ENCODE measurements at places on chromosomes 7 and 10.

- DNase-seq, result peak; percentile 65
Observed at GRCh38 chr10:100341953-100342626, 4.9 kb upstream of the SCD start.

- peak; percentile 71 for DNase-seq
Observed at GRCh38 chr7:149071641-149072437, 18.7 kb downstream of the ZNF786 start.

DNA sequence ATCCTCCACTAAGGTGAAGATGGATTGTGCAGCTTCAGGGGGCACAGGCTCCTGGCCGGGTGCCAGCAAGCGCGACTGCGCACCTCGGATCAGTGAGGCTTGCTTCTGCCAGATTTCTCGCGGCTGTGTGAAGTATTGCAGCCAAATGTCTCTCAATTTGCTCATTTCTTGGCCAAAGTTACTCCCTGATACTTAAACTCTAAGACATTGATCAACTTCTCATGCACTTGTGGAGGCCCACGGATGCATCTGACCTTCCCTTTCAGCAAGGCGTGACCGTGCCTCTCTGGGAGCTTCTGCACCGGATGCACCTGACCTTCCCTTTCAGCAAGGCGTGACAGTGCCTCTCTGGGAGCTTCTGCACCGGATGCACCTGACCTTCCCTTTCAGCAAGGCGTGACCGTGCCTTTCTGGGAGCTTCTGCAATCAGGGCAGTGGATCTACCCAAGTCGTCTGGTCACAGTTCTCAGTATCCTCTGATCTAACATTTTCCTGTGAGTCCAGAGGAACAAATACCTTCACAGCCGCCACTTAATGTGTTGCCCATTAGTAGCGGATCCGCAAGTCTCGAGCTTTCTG lies 248.3 kb downstream of the ADARB2 start:
- no peak for DNase-seq

- DNase-seq, result no peak
Observed at GRCh38 chr10:33094263-33095051, 136.4 kb upstream of the ITGB1 start.

DNA sequence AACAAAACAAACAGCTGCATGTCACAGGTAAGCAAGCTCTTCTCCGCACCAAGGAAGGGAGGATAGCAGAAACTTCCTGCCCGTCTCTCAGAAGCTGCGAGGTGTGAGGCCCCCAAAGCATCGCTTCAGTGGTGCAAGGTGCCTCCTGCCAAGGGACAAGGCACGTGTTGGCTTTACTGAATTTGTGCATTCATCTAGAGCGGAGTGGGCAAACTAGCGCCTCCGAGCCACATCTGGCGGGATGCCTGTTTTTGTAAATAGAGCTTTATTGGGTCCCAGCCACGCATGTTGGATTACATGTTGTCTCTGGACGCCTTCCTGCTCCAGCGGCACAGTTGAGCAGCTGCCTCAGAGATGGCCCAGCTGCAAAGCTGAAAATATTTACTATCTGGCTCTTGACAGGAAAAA lies 27.7 kb downstream of the PHYH start:
- no peak for DNase-seq

DNA sequence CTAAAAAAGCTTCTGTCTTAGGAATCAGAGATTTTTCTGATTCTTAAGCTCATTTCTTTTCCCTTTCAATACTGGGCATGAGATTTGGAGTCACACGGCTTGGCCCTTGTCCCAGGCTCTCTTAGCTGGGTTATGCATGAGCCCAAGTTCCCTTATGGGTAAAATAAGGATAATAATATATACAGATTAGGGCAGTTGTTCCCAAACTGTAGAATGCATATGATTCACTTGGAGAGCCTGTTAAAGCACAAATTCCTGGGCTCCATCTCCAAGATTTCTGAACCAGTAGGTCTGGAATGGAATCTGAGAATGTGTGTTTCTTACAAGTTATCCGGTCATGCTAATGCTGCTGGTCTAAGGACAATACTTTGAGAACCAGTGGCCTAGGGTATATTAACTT lies 154.0 kb downstream of the REEP3 start:
- DNase-seq, result no peak

GRCh38 chr7:45686441-45687184 lies 112.4 kb downstream of the ADCY1 start:
- peak; percentile 26 for DNase-seq

DNA sequence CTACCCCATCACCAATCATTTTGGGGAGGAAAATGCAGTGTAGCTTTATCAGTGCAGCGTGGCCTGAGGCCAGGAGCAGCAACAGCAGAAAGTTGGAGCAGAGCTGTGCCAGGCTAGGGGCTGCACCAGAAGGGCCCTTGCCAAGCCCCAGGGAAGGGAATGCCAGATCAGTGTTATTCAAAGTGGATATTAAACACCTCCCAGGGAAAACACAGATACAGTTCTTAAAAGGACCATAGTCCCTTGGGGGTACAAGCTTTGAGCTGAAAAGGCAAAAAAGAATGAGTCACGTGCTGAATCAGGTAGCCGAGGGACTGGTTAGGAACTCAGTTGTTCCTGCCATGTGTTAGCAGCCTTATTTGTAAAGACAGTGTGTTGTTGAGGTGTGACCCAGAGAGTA lies 54.0 kb downstream of the GSDME start:
- no peak for DNase-seq

DNA sequence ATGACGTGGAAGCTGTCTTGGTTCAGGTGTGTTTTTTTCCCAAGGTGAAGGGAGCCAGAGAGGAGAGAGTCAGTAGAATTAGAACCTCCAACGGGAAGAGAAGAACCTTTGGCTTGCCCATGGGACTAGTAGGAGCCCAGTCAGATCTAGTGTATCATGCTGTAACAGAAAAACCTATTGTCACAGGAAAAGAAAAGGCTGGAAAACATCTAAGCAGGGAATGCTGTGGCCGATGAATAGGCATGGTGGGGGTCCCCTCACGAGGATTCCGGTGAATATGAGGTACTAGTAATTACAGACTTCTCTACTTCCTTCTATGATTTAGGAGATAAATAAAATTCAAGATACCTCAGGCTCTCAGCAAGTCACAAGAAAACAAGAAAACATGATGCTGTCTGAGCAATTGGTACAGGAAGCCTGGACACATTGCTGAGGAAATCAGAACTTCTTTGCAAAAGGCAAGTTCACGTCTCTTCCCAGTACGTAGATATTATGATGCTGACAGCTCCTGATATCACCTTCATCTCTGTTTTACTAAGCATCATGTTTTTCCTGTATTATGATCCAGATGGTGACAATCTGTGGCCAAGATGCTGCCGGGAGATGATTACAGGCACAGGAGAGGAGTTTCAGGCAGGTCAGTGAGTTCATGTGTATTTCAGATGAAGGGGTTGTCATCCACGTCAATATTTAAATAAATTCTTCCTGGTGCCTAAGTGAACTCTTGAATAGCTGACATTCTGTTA lies 54.3 kb upstream of the NPY start:
- DNase-seq, result no peak

- no peak for DNase-seq
Observed at GRCh38 chr7:93232673-93233018, 480 bp downstream of the VPS50 start.

- DNase-seq, result no peak
Observed at GRCh38 chr7:46123-46829, 146.1 kb upstream of the FAM20C start.

DNA sequence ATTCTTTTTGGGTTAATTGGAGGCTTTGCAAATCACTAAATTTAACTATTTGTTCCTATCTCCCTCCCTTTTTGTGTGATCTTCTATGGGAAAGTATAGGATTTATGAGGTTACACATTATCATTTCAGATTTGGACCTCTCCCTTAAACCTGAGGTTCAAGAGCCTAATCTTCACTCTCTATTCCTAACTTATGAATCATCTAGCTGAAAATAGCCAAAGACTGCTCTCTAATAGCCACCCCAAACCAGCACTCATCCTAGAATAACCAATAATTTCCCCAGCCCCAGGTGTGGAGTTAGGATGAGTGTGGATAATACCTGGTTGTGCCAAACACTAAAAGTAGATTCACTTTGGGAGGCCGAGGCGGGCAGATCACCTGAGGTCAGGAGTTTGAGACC lies 499.2 kb downstream of the GFRA1 start:
- DNase-seq, result no peak

- no peak for DNase-seq
Observed at GRCh38 chr10:58209669-58210068, 58.0 kb downstream of the IPMK start.

- DNase-seq, result no peak
Observed at GRCh38 chr7:106201164-106201563, 83.6 kb downstream of the NAMPT start.

GRCh38 chr7:106166651-106167342 lies 54.7 kb upstream of the SYPL1 start:
- DNase-seq, result no peak

- DNase-seq, result no peak
Observed at GRCh38 chr10:24887855-24888231, 64.6 kb downstream of the PRTFDC1 start.

GRCh38 chr10:104935656-104936055 lies 294.6 kb downstream of the SORCS3 start:
- DNase-seq, result no peak

DNA sequence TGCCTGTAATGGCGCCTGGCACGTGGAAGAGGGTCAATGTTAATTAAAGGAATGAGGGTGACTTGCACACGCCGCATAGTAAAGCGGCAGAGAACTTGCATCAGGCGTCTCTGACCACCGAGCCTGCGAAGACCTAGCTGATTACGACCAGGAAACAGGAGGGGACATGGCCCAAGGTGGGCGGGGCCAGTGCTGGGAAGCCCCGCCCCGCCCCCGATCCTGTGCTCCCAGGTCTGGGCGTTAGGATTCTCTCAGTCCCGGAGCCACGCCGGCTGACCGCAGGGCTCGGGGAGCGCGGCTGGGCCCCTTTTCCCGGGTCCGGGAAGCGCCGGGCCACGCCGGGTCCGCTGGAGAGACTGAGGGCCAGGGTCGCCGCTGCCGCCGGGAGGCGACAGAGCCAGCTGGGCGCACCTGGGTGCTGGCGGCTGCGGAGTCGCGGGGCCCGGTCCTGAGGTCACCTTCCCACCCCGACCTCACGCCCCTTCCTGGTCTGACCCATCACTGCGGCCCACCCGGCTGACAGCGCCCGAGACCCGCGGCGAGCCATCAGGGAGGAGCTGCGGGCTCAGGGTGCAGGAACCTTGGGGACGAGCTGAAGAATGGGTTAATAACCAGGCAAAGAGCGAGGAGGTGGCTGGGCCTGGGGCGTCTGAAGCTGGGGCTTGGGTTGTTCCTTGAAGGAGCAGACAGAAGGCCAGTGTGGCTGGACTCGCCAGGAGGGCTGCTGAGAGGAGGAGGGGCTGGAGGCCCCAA lies 23.0 kb upstream of the GRID1 start:
- no peak for DNase-seq
